ENCODE measurements at places on chromosomes 7 and 10.

DNA sequence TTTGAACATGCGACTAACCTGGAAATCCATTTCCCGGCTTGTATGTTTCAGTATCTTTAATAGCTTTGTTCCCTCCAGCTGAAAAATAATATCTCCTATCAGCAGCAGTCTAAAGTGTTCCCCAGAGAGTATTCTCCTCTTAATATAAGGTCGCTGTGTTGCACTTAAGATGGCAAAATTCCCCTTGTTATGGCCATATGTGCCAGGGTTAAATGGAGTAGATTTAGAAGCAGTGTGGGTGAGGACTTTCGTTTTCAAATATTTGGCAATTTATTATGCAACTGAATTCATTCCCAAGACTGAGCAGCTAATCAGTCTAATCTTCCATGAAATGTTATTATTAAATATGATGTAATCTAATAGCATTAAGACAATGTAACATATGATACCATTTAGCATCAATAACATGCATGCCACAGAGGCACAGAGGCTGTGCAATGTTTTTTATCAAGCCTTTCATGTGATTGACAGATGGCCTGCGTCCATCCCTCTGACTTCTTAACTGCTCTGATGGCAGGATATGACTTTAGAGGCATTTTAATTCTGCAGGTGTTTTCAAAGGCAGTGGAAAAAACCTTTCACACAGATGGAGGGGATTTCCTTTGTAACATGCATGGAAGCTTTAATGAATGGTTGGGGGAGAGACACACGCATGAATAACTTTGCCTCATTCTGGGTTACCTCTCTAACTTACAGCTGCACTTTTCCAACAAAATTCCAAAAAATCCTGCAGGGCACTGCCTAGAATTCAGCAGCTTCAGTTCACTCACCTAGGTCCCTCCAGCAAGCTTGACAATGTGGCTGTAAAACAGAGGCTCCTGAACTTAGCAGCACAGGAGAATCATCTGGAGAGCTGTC, 55.1 kb upstream of the ZPBP start:
- DNase-seq: no peak

GRCh38 chr7:22447008-22447407, 53.0 kb downstream of the STEAP1B start:
- DNase-seq: peak; percentile 39

- no peak for DNase-seq
Observed at GRCh38 chr10:21505711-21506278, 19.7 kb downstream of the SKIDA1 start.

DNA sequence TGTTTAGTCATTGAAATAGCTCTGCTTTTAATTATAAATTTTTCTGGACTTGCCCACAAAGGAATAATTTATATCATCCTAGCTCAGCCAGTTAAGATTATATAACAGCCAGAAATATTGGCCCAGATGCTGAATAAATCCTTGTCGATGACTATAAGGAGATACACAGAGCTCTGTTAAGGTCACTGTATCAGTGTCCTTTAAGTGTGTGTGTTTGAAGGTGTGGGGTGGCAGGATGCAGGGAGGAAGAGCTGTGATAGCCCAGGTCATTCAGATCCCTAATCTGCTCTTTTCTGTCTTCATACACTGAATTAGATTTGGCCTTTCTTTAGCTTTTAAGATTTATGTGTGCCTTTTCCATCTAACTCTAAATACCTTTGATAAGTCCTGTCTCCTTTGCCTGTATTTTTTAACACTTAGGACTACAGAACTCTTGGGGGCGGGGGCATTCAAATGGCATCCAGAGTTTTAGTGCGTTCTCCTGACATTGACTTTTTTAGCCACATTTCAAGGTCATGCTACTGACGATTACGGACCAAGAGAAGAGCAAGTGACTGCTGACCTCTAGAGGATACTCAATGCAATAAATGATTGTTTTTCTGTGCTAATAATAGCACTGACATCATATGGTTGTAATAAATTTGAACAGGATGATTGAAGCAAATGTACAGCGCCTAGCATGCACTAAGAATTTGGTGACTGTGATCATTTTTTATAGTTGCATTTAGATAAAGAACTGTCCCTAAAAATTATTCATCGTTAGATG, 172.3 kb downstream of the CACNB2 start:
- peak; percentile 48 for DNase-seq
